ENCODE measurements at places on chromosomes 7 and 10. TPM values are rescaled to one million over a fixed set of nuclear protein-coding genes. Genes with fewer than 3 reads are reported as not detected.

DNA sequence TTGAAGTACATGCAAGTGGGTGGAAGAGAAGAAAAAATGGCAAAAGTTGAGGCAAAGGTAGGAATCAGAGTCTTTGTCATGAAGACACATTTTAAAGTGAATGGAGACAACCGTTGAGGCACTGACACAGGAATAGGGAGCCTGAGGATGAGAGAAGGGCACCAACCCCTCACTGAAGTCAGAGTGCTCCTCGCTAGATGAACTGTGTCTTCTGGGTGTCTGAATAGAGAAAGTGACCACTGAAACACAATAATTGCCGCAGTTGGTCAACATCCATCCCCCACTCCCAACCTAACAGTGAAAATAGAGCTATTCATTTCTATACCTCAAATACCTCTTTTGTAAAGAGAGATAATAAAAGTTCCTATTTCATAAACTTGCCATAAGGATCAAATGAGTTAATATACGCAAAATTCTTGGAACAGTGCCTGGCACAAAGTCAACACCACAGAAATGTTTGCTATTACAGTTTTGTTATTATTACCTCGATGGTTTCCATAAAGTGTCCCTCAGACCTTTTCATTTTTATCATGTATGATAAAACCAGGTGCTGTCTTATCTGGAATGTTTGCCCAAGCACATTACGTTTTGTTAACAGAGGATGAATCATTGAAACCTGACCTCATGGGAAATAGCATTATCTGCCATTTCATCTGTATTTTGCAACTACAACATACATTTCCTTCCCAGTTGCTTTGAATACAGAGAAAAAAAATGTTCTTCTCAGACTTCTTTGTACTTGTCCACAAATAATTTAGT is 61.8 kb upstream of the SP4 start:
- no peak for DNase-seq

The HABP2 gene
- not detected for total RNA-seq

- no peak for DNase-seq
Measured at GRCh38 chr10:111295788-111296187, 219.0 kb downstream of the ADRA2A start.

DNA sequence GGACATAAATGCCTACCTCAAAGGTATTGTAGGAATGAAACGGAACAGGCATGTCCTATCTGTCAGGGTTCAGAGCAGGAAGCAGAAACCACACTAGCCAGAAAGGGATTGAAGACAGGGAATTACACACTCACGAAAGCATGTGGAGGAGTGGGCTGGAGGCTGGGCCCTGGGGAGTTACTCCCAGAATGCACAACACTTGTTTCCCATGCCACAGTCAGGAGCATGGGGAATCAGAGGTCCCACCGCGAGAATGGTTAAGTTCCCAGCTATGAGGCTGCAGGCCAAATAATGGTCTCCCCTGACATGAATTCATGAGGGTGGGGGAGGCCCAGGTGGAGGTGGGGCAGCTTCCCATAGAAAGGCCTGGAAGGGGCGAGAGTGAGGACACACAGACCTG is 212.7 kb downstream of the HERPUD2 start:
- DNase-seq: no peak

- DNase-seq: no peak
Measured at GRCh38 chr7:38630720-38631673, at the start of gene AMPH. TSS of gene AMPH (minus strand) at chr7:38631373. CDS start at chr7:38631351, 22 bp downstream.

The TMEM106B gene
- total RNA-seq: 17.7 TPM

Measured in esophagus squamous epithelium (tissue), 5 donors.